ENCODE measurements at places on chromosomes 6 and 20.
A peak's percentile ranks its signal among the peaks of the same experiment; 100 is the strongest.

DNA sequence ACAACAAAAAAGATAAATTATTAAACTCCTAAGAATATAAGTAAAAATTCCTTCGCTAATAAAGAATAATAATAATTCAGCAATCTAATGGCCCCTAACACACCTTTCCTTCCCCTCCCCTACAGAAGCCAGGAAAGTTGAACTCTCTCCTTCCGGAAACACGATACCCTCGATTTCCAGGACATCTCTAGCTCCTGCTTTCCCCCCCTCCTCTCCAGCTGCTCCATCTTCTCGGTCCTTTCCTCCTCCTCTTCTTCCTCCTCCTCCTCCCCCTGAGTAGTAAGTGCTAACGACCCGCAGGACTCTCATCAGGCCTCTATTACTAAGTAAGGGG, 603 bp downstream of the TASP1 start:
- no peak for DNase-seq

- DNase-seq = no peak
Measured at GRCh38 chr6:43170417-43170930, 595 bp upstream of the SRF start.

DNA sequence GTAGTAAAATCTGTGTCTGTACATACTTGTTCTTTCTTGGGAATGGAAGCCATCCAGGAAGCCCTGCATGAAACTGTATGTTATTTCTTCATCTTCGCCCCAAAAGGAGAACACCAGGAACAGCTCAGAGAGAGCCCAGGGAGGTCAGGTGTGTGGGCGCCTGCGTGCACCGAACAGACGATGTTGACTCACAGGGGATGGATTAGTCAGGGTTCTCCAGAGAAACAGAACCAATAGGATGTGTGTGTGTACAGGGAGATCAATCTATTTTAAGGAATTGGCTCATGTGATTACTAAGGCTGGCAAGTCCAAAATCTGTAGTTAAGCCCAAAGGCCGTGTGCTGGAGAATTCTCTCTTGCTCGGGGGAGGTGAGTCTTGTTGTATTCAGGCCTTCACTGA, 45.7 kb downstream of the RNASET2 start:
- DNase-seq = no peak

GRCh38 chr6:22952097-22952496, 382.7 kb downstream of the HDGFL1 start:
- no peak for DNase-seq

DNA sequence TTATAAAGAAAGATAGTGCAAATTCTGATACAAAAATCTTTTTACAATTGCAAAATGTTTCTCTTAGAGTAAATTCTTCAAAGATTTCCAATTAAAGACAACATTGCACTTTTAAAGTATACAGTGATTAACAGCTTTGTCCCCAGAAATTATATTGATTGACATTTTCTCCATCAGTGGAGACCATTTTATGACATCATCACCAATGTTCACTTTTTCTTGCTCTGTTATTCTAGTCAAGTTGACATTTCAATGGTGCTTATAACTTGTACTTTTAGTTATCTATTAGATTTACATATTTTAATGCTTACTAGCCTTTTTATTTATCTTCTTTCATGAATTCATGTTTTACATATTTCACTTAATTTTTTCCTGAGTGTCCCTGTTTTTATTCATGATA, 524.8 kb downstream of the HAO1 start:
- no peak for DNase-seq

DNA sequence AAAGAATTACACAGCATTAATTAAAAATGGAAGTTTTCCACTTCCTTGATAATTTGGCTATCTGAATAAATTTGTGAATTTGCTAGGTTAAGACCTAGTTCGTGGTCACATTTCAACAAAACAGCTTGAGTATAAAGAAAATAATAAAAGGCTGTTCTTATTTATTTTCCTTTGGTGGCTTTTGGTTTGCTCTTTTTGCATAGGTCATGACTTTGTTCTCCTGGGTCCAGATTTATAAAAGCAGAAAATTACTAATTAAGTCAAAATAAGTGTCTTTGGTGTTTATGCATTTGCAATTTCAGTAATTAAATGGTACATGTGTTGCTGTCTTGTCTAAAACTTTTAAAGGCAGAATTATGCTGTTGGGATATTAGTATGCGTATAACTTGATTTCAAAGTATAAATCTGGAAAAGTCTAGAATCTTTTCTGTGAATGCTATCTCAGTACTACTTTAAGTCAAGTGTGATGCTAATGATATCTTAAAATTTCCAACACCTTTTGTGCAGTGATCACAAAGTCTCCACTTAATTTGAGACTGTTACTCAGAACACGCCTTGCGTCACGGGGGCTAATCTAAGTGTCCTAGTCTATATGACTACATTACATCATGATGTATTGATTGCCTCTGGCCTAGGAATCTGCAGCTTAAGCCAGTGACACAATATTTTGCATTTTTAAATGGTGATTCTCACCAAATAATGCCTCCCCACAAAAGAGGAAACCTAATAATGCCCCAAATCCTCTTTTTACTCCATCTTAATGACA, 41.0 kb downstream of the GNAS start:
- DNase-seq = no peak

DNA sequence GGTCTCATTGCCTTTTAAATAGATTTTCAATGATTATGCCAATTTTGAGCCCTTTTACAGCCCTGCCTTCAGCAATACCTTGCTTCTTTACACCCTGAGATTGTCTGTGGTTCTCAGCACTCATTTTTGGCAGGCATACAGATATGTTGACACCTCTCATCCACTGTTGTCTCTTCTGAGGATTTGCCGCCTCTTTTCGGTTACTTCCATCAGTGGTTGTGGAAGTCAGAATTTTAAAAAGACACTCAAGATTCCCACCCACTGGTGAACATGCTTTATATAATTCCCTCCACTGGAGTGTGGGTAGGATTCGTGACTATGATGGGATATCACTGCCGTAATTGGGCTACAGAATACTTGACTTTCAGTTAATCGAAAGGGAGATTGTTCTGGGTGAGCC, 37.4 kb upstream of the KIF13A start:
- DNase-seq = no peak

- DNase-seq = no peak
Measured at GRCh38 chr6:68575765-68576439, 59.2 kb upstream of the ADGRB3 start.

GRCh38 chr20:45087097-45087790, 13.7 kb downstream of the KCNS1 start:
- DNase-seq = no peak

DNA sequence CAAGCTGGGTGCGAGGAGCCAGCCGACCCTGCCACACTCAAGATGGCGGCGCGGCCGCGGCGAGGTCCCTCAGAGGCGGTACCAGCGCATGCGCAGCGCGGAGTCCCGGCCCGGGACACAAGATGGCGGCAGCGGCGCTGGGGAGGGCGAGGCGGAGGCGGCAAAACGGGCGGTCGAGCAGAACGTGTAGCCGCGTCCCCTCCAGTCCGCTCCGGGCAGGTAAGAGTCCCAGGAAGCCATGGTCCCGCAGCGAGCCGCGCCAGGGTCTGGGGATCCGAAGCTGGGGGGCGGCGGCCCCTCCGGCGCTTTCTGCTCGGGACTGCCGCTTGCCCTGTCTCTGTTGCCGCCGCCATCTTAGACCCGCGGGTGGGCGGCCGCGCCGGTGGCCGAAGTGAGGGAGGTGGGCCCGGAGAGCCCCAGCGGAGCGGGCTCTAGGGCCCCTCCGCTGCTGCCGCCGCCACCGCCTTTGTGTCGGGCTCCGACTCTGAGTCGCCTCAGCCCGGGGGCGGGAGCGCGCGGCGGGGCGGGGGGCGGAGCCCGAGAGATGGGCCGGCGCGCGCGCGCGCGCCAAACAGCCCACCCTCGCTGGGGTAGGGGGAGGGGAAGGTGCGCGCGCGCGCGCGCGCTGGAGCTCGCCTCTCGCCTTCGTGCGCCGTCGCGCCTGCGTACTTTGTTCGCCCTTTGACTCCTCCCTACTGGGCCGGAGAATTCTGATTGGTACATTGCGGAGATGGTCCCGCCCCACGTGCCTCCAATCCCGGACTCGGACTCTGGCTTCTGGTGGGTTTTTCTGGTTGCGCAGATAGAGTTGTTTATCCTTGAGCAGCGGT, at the start of gene PCIF1:
Gene PCIF1, plus strand, starts transcription at position 98 of the 830 bp plus-strand sequence. CDS start 4,317 bp downstream, outside the sequence.
- peak; percentile 95 for DNase-seq

DNA sequence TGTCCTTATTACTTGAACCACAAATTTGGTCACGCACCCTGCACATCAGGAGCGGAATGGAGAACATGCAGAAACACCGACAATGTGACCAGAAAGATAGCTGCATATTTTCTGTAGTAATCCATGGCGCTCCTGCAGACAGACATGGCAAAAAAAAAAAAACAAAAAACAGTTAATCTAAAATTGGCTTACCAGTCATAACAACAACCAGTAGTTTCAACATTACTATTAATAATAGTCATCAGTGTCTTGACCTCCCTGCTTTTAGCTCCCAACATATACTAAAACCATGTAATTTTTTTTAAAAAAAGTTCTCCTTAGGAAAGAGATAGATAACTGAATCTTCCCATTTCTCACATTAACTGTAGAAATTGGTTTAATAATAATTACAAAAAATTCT, 6.8 kb downstream of the CGA start:
- no peak for DNase-seq

DNA sequence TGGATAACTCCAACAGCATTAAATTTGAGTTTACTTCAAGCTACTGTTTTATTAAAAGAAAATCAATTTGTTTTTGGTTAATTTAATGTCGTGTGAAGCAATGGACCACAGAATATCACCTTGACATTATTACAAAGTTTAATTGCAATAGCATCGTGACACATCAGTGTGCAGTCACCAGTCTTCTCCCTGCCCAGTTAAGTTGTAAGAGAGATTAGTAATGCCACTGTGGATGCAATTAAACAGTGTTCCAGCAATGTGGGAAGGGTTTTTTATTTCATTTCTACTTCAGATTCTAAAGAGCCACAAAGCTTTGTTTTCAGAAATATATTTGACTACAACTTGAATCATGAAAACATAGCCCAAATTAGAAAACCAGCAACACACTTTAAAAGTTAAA, 128.7 kb downstream of the SYNE1 start:
- no peak for DNase-seq

- DNase-seq = no peak
Measured at GRCh38 chr20:50932691-50933280, 1.5 kb upstream of the ADNP start.

DNA sequence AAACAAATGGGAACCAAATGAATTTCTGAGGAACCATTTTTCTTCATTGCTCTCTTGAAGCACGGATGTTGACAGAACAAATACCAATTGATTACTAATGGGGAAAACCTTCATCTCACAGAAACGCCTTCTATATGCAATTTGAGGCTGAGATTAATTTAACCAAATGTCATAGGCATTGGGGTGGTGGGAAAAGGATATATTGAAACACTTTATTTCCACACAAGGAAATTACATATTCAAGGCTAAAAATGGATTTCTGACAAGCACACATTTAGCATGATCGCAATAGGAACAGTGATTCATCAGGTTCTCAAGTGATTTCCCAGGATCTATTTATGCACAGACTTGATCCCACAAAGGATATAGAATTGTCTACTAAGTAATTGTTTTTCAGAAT, 88.9 kb downstream of the COL12A1 start:
- DNase-seq = no peak

DNA sequence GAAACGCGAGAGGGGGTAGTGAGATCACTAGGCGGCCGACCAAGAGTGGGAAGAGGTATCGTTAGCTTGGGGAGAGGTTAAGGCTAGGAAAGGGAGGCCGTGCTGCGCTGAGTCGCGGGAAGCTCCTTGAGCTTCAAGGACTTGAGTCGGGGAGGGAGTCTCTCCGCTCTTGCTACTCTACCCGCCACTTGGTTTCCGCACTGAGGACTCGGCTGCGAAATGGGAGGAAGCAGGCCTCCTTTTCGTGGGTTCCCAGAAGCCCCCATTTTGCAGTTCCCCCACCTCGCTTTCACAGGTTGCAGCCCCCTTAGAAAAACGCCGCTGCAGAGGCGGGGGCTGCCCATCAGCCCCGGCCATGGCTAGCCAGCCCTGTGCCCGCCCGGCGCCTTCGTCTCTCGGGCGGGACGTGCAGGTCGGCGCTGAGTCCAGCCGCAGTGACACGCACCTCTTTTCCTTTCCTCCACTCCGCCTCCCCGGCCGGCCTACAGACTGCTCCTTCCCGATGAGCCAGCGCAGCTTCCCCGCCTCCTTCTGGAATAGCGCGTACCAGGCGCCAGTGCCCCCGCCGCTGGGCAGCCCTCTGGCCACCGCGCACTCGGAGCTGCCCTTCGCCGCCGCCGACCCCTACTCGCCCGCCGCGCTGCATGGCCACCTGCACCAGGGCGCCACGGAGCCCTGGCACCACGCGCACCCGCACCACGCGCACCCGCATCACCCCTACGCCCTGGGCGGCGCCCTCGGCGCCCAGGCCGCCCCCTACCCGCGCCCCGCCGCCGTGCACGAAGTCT, 4.9 kb downstream of the VGLL2 start:
- no peak for DNase-seq

GRCh38 chr6:24529985-24530384, 35.2 kb downstream of the ALDH5A1 start:
- DNase-seq = no peak

- DNase-seq = no peak
Measured at GRCh38 chr6:165880686-165881085, 217.6 kb upstream of the PDE10A start.

- DNase-seq = no peak
Measured at GRCh38 chr6:3421791-3422434, 34.9 kb downstream of the SLC22A23 start.

GRCh38 chr6:99548706-99549105, 19.8 kb downstream of the CCNC start:
- DNase-seq = no peak

- DNase-seq = no peak
Measured at GRCh38 chr20:7137395-7138151, 370.1 kb downstream of the BMP2 start.

GRCh38 chr6:160174681-160175080, 53.1 kb downstream of the SLC22A1 start:
- DNase-seq = no peak

DNA sequence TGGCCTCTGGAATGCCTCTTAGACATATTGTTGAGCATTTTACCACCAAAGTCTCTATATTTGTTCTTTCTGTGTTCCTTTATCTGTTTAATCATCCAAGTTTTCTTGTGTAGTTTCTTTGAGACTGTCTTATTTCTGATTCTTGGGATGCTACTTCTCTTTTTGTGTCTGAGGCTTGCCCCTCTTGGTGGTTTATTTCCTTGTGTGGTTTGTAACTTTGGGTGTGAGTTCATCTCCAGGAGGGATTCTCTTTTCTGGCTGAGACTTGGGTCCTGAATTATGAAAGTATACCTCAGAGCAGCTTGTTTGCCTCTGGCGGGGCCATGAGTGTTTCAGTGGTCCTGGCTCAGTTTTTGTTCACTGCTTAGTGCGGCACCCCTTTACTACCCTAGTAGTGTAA, 33.9 kb downstream of the PPARD start:
- DNase-seq = no peak

DNA sequence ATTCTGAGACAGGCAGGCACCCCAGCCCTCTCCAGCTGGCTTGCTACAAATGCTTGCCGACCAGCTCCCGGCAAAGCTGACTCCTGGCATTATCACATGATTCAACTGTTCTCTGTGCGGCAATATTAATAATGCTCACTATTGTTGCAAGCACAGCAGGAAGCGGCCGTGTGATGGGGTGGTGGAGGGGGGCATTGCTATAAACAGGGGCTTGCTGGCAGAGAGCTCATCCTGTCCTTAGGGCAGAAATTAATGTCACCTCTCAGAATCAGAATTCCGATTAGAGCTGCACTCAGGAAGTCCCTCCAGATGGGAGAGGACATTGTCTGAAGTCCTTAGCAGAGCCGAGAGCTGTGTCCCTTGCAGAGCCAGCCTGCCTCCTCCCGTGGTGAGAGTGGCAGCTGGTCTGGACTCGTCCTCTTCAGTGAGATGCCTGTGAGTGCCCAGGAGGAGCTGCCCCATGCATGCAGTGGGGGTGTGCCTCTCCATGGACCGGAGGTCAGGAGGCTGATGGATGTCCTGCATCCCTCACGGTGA, 162.5 kb downstream of the CDH4 start:
- no peak for DNase-seq
